Memory B cell (primary cell): ENCODE measurements at places on chromosomes 4 and X.

DNA sequence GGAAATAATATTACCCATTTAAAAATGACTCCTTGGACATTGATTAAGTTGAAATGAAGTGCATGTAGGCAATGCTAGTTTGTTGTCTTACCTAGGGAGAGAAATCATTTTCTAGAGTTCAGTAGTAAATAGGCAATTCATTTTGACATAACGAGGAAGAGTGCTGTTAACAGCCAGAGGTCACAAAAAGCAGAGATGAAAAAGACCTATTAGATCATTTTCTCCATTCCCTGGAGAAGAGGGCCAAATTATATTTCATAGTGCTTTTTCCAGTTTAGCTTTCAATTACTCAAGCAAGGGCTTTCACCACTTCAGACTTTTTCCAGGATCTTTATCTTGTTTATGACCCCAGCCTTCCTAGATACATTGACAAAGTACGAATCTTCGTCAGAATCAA lies 374.3 kb upstream of the GALNT7 start:
- DNase-seq, result no peak

GRCh38 chrX:39705290-39705689 lies 392.5 kb downstream of the BCOR start:
- DNase-seq, result no peak

- DNase-seq, result no peak
These were observed 321 bp upstream of the HPRT1 start for GRCh38 chrX:134459683-134460004.

- no peak for DNase-seq
These were observed 111.5 kb downstream of the AFAP1 start for GRCh38 chr4:7828011-7828720.

GRCh38 chr4:141158219-141158618 lies 24.9 kb upstream of the RNF150 start:
- no peak for DNase-seq

DNA sequence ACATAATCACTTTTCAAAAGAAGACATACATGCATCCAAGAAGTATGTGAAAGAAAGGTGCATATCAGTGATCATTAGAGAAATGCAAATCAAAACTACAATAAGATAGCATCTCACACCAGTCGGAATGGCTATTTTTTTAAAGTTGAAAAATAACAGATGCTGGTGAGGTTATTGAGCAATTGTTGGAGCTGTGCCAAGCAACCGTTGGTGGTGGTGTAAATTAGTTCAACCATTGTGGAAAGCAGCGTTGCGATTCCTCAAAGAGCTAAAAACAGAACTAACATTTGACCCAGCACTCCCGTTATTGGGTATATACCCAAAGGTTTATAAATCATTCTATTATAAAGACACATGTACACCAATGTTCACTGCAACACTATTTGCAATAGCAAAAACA lies 14.2 kb downstream of the COX7B2 start:
- no peak for DNase-seq

DNA sequence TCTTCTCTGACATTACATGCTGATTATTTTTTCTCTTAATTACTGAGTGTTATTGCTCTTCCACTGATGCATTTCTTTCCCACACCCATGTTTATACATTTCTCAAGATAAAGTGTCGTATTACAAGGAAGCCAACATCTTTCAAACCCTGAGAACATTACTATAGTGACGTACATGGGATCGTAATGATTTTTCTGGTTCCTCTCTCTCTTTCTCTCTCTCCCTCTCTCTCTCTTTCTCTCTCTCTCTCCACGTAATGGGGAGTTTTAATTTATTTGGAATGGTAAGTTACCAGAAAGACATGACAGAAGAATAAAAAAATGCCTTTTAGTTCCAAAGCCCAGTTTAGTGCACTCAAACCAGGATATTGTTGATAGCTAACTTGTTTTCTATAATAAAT lies 40.4 kb upstream of the MAPK10 start:
- no peak for DNase-seq

DNA sequence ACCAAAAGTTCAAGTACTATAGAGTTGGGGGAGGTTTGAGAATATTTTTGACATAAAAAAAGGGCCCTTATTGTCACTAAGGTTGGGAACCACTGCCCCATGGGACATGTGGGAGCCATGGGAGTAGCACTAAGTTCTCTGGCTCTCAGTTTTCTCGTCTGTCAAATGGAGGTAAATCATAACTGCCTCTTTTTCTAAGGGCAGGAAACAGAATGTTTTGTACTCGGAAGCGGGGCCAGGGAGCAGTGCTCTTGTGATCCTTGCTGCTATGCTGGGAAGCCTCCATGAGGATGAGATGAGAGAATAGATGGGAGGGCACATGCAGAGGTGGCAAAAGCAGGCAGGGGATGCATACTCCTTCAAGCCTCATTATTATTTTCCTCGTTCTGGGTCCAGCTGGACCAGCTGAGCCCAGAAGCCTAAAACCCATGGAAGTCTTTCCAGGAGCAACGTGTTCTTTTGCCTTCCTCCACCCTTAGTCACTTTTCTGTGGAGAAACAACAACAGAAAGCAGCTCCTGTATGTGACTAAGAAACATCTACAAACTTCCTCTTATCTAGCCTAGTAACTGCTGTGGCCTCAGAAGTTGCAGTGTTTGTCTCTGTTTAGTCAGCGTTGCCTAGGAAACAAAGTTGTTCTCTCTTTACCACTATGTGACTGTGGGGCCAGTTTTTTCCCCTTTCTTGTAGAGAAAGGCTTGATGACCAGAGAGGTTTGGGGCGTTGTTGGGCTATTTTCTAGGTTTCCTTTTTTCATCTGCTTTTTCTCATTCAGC lies 64.8 kb downstream of the TSC22D3 start:
- peak; percentile 59 for DNase-seq

DNA sequence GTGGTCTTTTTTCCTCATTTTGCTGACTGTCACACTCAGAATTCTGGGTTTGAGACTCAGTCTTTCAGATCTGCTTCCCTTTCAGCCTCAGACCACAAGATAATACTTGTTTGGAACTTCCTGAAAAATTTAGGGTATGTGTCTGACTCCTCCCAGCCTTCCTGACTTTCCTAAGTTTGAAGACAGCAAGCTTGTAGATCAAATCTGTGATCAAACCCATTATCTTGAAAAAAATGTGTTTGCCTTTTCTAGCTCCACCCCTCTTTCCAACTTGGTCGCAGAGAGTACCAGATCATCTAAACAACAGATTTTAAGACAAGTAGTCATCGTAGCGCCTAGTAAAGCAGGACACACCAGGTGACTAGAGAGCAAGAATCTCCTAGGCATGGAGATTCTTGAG lies 9.9 kb downstream of the BCAP31 start:
- no peak for DNase-seq

DNA sequence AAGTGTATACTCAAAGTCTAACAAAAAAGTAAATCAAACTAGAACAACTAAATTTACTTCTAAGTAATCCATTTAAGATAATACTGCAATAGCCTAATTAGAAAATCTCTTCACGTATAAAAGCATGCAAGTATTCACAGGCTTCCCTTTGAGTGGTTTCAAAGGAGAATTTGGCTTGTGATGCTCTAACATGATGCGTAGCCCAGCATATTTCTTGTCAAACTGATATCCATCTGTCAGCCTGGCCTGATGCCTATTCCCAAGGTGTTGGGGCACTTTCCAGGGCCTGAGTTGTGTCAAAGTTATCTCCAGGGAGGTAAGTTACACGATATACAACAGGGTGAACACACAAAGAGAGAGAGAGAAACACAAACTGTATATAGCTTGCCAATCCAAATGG lies 287.0 kb upstream of the MAGEB18 start:
- DNase-seq, result no peak

DNA sequence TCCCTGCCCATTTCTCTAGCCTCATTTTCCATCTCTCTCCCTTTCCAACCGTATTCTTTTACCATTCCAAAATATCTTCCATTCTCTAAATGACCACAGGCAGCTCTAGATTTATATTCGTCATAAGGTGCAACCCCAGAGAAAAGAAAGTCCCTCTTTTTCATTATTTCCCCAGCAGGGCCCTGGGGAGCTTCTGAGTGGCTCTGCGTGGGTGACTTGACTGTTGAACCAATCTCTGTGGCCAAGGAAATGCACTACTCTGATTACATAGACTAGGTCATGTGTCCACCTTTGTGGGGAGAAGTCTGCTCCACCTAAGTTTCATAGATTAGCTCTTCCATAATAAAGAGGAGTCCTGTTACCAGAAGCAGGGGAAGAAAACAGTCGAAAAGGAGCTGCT lies 51.4 kb downstream of the ATOH1 start:
- DNase-seq, result no peak

DNA sequence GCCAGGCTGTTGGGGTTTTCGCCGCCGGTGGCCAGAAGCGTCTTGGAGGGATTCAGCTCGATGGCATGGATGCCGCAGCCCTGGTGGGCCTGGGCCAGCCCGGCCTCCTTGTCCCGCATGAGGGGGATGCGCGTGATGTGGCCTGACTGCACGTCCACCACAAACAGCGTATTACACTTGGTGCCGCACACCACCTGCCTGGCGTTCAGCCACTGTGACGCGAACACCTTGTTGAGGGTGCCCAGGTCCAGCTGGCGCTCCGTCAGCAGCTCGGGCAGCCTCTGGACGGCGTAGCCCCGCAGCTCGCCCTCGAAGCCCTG lies 728 bp downstream of the DCAF12L2 start:
- DNase-seq, result no peak

DNA sequence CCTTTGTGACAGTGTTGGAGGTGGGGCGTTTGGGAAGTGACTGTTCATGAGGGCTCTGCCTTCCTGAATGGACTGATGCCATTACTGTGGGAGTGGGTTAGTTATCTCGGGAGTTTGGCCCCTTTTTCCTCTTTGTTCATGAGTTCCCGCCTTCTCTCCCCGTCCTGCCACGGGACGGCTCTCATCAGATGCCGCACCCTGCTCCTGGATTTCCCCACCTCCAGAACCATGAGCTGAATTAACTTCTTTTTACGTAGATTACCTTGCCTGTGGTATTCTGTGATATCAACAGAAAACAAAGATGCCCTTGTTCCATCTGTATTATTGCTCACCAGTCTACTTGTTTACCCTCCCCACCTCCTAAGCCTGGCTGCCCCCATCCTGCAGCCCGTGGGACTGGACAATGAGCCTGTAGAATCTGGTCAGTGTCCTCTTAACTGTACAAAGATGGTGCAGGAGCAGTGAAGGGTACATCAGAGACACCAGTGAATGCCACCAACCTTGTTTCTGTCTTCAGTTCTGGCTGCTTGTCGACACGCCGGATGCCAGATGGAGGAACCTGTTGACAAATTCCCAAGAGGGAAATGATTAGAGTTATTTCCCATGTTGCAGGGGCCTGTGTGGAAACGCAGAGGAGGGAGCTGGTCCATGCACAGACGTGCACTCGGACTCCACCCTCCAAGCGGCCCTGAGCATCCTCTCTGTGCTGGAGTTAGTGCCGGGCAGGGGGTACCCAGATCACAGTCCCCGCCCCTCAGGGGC lies 104.7 kb downstream of the ABLIM2 start:
- no peak for DNase-seq
